Gastrocnemius medialis (tissue), 4 donors: ENCODE measurements at places on chromosomes 1 and 21. TPM values are rescaled to one million over a fixed set of nuclear protein-coding genes. Genes with fewer than 3 reads are reported as not detected.

Gene C1orf87
- total RNA-seq: not detected

Gene AKNAD1
- total RNA-seq: not detected

GRCh38 chr1:92356956-92357355 is 58.1 kb downstream of the RPAP2 start:
- DNase-seq: no peak
- H3K27ac ChIP-seq: no peak overlapping the region
- H3K4me3 ChIP-seq: no peak overlapping the region
- no peaks in the 10 kb centered on the region for H3K36me3 ChIP-seq
- H3K4me1 ChIP-seq: no peaks in the 10 kb centered on the region
- H3K27me3 ChIP-seq: no peaks in the 10 kb centered on the region

GRCh38 chr1:156709757-156710489 is 4.5 kb upstream of the CRABP2 start:
- H3K27me3 ChIP-seq: peaks cover 10% of the 10 kb centered on the region
- H3K36me3 ChIP-seq: no peaks in the 10 kb centered on the region
- no peak overlapping the region for H3K27ac ChIP-seq
- H3K4me1 ChIP-seq: peaks cover 20% of the 10 kb centered on the region
- no peak for DNase-seq

DNA sequence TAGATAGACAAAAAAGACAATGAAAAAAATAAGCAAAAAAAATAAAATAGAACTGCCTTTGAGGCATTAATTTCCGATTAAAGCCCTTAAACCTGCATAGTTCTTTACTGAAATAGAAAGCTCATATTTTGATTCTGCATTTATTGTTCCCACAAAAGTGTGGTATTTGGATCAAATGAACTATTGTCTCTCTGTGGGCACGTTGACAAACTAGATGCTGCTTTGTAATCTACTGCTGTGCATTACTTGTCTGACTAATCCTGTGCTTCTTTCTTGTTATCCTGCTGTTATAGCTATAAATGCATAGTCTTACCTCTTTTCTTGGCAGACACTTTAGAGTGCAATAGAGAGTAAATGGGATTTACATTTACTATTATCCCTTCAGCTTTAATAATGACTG is 31.4 kb upstream of the SLC35D1 start:
- H3K36me3 ChIP-seq: no peaks in the 10 kb centered on the region
- no peak overlapping the region for H3K4me3 ChIP-seq
- DNase-seq: no peak
- H3K4me1 ChIP-seq: no peaks in the 10 kb centered on the region
- H3K27me3 ChIP-seq: no peaks in the 10 kb centered on the region
- no peak overlapping the region for H3K27ac ChIP-seq

GRCh38 chr1:11061652-11062365 is 2.0 kb upstream of the SRM start:
- H3K27ac ChIP-seq: no peak overlapping the region
- H3K4me1 ChIP-seq: peaks cover 18% of the 10 kb centered on the region
- no peak for DNase-seq
- no peaks in the 10 kb centered on the region for H3K27me3 ChIP-seq
- H3K36me3 ChIP-seq: peaks cover 27% of the 10 kb centered on the region
